ENCODE measurements at places on chromosomes 4 and X.

GRCh38 chrX:3743801-3744439, 30.5 kb upstream of the PRKX start:
- no peak overlapping the region for H3K27ac ChIP-seq
- no peaks in the 10 kb centered on the region for H3K4me1 ChIP-seq
- H3K27me3 ChIP-seq = no peaks in the 10 kb centered on the region
- H3K4me3 ChIP-seq = no peak overlapping the region
- no peak for DNase-seq

DNA sequence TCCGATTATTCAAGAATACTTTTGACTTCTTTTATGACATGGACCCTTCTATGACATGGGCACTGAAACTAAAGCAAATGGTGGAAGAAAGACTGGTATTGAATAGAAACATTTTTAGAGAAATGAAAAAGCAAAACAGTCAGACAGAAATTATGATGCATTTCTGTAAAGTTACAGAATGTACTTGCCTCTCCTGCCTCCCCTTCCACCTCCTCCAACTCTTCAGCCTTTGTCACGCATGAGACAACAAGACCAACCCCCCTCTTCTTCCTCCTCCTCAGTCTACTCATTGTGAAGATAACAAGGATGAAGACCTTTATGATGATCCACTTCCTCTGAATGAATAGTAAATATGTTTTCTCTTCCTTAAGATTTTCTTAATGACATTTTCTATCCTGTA, 46.3 kb upstream of the HUWE1 start:
- H3K36me3 ChIP-seq = no peaks in the 10 kb centered on the region
- peaks cover 22% of the 10 kb centered on the region for H3K27me3 ChIP-seq
- DNase-seq = no peak
- H3K4me3 ChIP-seq = no peak overlapping the region
- no peaks in the 10 kb centered on the region for H3K4me1 ChIP-seq

DNA sequence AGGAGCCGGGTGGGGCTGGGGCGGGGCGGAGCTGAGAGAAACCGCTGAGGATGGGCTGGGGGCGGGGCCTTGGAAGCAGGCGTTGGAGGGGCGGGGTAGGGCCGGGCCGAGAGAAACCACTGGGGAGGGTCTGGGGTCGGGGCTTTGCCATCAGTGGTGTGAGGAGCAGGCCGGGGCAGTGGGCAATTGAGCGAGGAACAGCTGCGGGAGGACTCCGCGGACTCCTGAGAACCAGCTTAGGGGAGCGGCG, 1.3 kb upstream of the EOLA2 start:
- peak overlapping the region; percentile 57 for H3K4me3 ChIP-seq
- no peaks in the 10 kb centered on the region for H3K36me3 ChIP-seq
- H3K4me1 ChIP-seq = peaks cover 6% of the 10 kb centered on the region
- no peaks in the 10 kb centered on the region for H3K27me3 ChIP-seq
- peak overlapping the region; percentile 86 for H3K27ac ChIP-seq

DNA sequence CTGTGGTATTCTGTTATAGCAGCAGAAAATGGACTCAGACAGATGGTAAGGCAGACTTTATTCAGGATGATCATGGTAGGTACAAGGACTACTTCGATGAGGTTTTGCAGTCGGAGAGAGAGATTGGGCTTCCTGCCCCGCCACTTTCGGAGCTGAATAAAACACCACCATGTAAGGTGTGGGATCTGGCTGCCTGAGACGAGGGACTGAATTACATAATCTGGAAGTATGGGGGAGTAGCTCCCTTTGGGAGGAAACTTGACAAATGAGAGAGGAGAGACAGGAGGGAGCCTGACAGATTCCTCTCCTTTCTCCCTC, 255.5 kb upstream of the GATB start:
- no peaks in the 10 kb centered on the region for H3K4me1 ChIP-seq
- no peak overlapping the region for H3K4me3 ChIP-seq
- no peaks in the 10 kb centered on the region for H3K36me3 ChIP-seq
- no peaks in the 10 kb centered on the region for H3K27me3 ChIP-seq

- H3K36me3 ChIP-seq = no peaks in the 10 kb centered on the region
- no peak overlapping the region for H3K4me3 ChIP-seq
- H3K27me3 ChIP-seq = no peaks in the 10 kb centered on the region
- no peak overlapping the region for H3K27ac ChIP-seq
Observed at GRCh38 chrX:11724122-11725017, 33.7 kb upstream of the MSL3 start.

DNA sequence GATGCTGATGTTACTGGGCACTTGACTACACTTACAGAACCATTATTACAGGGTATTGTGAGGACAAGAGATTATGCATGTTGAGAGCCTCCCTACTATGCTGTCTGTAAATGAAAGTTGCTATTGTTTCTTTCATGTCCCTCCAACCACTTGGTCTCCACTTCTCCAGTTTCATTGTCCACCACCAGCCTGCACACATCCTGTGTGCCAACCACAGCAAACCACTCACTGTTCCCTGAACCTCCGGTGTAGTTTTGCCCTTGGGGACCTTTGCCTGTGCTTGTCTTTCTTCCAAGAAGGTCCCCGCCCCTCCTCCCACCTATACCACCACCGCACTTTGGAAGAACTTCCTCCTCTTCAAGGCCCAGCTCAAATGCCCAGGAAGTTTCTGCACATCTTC, 43.1 kb upstream of the AFF2 start:
- H3K4me1 ChIP-seq = no peaks in the 10 kb centered on the region
- H3K4me3 ChIP-seq = no peak overlapping the region
- H3K36me3 ChIP-seq = no peaks in the 10 kb centered on the region
- no peak overlapping the region for H3K27ac ChIP-seq
- no peak for DNase-seq

DNA sequence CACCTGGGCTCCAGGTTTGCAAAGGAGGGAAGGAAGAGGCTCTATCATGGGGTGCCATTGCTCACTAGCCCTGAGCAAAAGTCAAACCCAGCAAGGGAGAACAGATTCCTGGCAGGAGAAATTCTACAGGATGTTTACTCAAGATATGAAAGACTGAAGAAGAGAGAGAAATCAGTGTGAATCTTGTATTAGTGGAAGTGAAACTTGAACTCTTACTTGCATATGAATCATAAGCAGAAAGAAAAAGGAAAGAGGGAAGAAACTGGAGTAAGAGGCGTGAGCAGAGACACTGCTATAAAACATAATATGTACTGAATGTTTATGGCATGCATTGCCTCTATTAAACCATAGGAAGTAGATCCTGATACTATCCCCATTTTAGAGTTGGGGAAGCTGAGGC, 60.9 kb downstream of the C4orf46 start:
- H3K36me3 ChIP-seq = no peaks in the 10 kb centered on the region
- no peak overlapping the region for H3K27ac ChIP-seq
- H3K4me1 ChIP-seq = no peaks in the 10 kb centered on the region
- no peaks in the 10 kb centered on the region for H3K27me3 ChIP-seq
- no peak for DNase-seq
- no peak overlapping the region for H3K4me3 ChIP-seq

DNA sequence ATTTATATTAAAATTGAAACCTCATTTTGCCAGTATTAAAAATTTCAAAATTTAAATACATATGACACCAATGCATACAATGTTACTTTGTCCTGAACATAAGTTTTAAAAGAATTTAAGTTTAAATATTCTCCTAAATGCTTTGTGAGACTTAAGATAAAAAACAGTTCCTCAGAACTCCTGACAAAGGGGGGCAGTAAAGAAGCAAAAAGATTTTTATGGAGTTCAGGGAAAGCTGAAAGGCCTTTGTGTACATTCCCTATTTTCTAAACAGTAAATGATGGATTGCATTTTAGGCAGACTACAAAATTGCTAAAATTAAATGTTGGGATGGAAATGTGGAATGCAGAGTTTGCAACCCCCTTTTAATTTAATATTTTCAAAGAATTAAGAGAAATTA, 81.7 kb downstream of the SNCA start:
- no peaks in the 10 kb centered on the region for H3K27me3 ChIP-seq
- no peak overlapping the region for H3K4me3 ChIP-seq
- no peak overlapping the region for H3K27ac ChIP-seq
- no peak for DNase-seq
- H3K36me3 ChIP-seq = no peaks in the 10 kb centered on the region

DNA sequence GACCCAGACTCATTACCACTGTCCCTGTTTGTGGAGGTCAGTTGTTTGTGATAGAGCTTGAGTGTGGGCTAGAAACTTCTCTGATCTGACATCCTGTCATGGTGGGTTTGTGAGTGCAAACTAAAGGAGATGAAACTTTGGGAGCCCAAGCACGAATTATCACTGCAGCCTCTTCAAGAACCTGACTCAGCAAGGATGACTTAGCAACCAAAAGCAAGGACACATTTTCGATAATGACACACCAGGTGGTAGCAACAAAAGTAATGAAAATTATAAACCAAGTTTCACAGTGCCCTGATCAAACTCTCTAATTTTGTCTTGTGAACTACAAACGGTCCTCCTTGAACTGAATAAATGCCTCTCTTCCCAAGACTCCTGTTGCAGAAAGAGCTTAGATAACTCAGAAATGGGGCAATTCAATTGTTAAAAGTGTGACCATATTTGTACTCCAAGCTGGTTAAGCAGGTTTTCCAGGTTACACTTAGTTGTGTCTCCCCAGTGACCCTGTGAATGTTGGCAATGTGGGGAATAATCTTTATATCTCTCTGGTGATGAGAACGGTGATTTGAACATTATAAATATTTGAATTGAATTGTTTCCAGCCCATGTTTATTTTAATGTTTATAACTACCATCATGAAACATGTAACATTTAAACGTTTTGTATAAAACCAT, 52.6 kb upstream of the ATP8A1 start:
- no peak overlapping the region for H3K27ac ChIP-seq
- no peak overlapping the region for H3K4me3 ChIP-seq
- H3K36me3 ChIP-seq = no peaks in the 10 kb centered on the region
- no peaks in the 10 kb centered on the region for H3K27me3 ChIP-seq
- DNase-seq = no peak

DNA sequence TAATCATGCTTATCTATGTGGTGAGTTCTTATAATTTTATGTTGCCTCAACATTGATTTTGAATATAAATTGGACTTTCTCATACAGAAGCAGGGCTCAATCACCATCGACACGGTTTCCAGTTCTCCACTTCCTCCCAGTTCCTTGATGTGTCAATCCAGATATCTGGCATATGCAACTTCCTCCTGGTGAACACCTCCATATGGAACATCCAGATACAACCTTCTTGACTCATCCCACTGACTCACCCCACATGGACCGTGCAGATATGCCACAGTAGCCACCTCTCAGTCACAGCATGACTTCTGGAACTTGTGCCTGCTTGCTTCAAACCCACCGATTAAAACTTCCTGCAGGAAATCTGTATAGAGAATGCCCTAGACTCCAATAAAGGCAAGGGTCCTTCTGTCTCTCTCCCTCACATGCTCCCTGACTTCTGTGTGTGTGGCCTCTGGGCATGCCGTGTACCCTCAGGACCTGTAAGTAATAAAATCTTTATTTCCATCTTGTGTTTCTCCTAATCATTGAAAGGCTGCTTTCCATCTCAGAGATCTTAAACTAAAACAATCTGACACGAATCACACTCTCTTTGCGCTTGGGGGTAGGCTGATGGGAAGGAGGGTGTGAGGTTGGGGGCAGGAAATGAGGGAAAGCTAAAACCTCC, 67.0 kb downstream of the HTRA3 start:
- H3K27me3 ChIP-seq = no peaks in the 10 kb centered on the region
- H3K36me3 ChIP-seq = no peaks in the 10 kb centered on the region
- peaks cover 27% of the 10 kb centered on the region for H3K4me1 ChIP-seq
- H3K4me3 ChIP-seq = no peak overlapping the region
- DNase-seq = no peak

DNA sequence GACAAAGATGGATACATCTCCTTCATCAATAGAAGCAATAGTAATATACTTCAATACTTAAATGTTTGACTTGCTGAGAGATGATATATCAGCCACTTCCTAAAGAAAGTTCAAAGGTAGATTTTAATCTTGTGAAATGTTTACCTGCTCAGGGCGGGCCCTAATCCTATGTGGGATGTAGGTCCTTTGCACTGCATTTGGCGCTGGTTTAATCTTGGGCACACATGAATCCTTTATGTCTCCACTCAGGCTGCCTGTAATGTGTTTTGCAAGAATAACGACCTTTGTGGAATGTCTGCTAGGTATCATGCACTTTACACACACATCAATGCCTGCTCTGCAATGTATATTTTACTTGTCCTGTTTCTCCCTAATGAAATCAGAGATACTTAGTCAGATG, 368.7 kb downstream of the GBA3 start:
- DNase-seq = no peak
- no peak overlapping the region for H3K4me3 ChIP-seq
- H3K36me3 ChIP-seq = no peaks in the 10 kb centered on the region
- H3K27me3 ChIP-seq = no peaks in the 10 kb centered on the region
- no peaks in the 10 kb centered on the region for H3K4me1 ChIP-seq

- no peaks in the 10 kb centered on the region for H3K27me3 ChIP-seq
- no peaks in the 10 kb centered on the region for H3K36me3 ChIP-seq
- peak; percentile 51 for DNase-seq
- H3K4me1 ChIP-seq = peaks cover 67% of the 10 kb centered on the region
- H3K4me3 ChIP-seq = peak overlapping the region; percentile 85
Observed at GRCh38 chr4:139556724-139557555, 921 bp upstream of the SETD7 start.

DNA sequence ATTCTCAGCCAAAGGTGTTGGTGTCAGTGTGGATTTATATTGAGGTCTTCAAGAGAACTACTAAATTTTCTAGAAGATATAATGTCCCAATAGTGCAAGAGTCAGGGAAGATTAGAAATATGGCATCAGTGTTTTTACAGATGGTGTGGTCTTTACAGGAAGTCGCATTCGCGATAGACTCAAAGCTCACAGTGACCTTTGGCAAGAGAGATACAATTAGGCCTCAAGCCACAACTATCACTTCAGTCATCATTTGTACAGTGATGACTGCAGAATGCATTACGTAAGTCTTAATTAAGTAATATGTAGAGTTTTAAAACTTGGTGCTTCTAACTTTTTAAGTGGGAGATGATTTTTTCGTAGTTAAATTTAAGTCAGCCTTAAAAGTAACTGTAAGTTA, 237.2 kb upstream of the FSTL5 start:
- H3K27ac ChIP-seq = no peak overlapping the region
- DNase-seq = no peak
- no peak overlapping the region for H3K4me3 ChIP-seq
- H3K4me1 ChIP-seq = no peaks in the 10 kb centered on the region
- no peaks in the 10 kb centered on the region for H3K27me3 ChIP-seq

DNA sequence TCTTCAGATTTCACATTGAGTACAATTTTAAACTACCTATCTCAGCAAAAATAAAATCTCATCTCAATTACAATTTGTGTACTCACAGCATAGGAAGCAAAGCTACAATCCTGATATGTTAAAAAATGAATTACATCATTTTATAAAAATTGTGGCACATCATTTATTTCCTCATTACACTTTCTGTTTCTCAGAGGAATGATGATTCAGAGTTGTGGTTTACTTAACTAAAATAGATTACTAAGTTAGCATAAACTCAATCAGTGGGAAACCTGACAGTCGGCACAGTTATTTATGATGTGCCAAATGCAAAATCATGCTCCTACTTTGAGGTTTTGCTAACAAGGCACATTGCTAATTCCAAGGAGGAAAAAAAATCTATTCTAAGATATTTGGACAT, 325.0 kb downstream of the FBXO8 start:
- H3K27ac ChIP-seq = no peak overlapping the region
- no peak overlapping the region for H3K4me3 ChIP-seq
- no peak for DNase-seq

- peak within 1 kb of the TSS; percentile 63 for H3K4me3 ChIP-seq
- no peaks in the 10 kb centered on the region for H3K36me3 ChIP-seq
Observed at GRCh38 chr4:15469402-15470127, at the start of gene CC2D2A. Gene CC2D2A, plus strand, starts transcription at chr4:15469882. Its CDS starts 6,051 bp downstream, at chr4:15475933.

- no peak for DNase-seq
- H3K27me3 ChIP-seq = no peaks in the 10 kb centered on the region
- no peaks in the 10 kb centered on the region for H3K36me3 ChIP-seq
- no peak overlapping the region for H3K27ac ChIP-seq
- H3K4me3 ChIP-seq = no peak overlapping the region
Observed at GRCh38 chrX:109911046-109911445, 91.9 kb upstream of the TMEM164 start.

Data from heart right ventricle (tissue), 16 donors.